Fibroblast of skin of right quadriceps (primary cell): ENCODE measurements at places on chromosomes 13 and 19.
A peak's percentile ranks its signal among the peaks of the same experiment; 100 is the strongest.

DNA sequence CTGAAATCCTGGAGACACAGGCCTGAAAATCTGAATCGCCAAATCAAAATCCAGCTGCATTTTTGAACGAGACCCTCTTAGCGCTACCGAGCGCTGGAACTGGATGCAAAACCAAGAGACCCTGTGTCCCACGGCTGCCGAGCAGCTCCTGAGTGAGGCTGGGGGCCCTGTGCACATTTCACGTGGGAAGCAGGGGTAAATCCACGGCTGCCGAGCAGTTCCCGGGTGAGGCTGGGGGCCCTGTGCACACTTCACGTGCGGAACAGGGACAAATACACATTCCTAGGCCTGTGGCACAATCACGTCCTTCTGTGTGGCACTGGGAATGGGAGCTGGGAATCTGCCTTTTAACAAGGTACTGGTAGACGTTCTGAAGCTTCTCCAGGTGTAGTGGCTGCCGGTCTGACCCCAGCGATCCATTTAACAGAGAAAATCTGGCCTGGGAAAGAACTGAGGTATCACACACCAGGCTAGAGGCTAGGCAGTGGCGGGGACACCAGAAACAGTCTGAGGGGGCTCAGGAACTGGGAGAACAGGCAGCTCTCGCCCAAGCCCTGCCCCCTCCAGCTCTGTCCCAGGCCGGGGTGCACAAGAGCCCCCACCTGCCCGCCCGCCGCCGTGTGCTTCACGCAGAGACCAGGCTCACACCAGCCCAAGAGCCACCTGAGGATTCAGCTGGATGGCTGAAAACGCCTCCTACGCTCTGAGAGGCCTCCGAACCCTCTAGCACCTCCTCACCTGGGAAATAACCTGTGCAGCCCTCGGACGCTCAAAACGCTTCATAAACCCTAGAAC is 11.0 kb upstream of the C2CD4C start:
- DNase-seq = no peak

- DNase-seq = no peak
These were observed 102.8 kb upstream of the SLC10A2 start for GRCh38 chr13:103168901-103169508.

- DNase-seq = peak; percentile 32
These were observed 38.7 kb upstream of the C1QTNF9 start for GRCh38 chr13:24270639-24271141.

DNA sequence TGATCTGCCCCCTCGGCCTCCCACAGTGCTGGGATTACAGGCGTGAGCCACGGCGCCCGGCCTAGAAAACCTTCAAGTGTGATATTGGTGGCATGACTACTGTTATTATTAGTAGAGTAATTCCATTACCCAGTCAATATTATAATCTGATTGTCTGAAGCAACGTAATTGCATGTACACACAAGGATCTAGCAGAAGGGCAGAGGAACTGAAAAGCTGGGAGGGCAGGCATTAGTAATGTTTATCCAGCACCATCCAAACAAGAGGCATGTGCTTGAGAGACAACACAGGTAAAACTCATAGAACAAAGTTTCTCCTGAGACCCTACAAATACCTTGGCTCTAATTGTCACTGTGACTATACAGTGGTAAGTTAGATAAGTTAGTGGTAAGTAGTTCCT is 56.2 kb upstream of the ITM2B start:
- no peak for DNase-seq

GRCh38 chr13:114130837-114131582 is 1.4 kb downstream of the RASA3 start:
- DNase-seq = peak; percentile 95

DNA sequence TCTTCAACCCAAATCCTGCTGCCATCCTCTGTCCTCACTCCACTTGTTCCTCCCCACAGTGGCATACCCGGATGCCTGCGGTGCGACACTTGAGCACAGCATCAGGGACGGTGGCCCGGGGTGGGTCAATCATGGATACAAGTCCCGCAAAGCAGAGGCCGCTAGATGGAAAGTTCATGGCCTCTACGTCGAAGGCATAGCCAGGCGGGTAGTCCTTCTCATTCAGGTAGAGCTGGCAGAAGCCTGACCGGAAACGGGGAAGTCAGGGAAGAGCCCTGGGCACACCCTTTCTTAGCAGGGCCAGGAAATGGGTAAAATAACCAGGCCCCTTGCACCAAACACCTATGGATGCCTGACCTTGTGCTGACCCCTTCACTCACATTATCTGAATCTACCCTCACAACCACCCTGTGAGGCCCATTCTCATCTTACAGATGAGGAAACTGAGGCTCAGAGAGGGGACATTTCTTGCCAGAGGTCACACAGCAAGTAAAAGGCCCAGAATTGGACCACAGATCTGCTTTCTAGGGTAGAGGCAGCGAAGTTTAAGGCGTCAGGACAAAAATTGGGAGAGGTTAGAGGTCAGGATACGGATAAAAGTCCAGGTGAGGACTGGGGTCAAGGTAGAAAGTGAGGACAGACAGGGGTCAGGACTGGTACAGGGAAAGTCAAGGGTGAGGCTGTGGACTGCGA is 6.5 kb downstream of the ATP4A start:
- no peak for DNase-seq

- no peak for DNase-seq
These were observed 752.7 kb upstream of the GPC6 start for GRCh38 chr13:92473765-92474475.

- DNase-seq = no peak
These were observed 52.1 kb downstream of the DPY19L3 start for GRCh38 chr19:32457571-32458158.

GRCh38 chr13:93104270-93104669 is 122.3 kb upstream of the GPC6 start:
- DNase-seq = no peak

GRCh38 chr19:10888421-10888866 is 17.1 kb downstream of the CARM1 start:
- no peak for DNase-seq

- peak; percentile 87 for DNase-seq
These were observed 5.6 kb downstream of the C5AR1 start for GRCh38 chr19:47315125-47315821.

DNA sequence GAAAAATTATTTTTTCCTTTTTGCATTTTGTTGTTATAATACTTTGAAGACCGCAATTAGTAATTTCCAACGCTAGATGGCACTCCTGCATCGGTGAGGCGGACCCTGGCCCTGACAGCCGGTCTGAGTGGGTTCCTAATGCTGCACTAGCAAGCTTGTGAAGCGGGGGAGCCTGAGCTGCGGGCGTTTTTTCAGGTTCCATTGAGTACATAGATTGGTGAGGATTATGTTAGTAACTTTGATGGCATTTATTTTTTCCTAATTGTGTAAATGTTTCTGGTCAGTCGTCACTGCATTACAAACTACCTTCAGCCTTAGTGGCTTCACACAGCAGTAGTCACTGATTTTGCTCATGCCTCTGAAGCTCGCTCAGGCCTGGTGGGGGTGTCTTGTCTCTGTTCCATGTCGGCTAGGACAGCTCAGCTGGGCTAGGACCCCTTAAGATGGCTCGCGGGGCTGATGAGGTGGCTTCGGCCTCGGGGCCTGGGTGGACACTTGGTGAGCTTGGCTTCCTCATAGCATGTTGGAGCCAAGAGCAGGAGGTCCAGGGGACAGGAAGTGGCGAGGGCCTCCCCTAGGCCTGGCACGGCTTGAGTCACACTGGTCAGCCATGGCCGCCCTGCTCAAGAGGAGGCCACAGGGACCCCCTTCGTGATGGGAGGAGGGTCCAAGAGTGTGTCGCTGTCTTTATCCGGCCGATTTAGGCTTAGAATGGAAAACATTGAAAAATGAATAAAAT is 25.0 kb downstream of the ERCC5 start:
- DNase-seq = peak; percentile 54

- no peak for DNase-seq
These were observed 2.1 kb downstream of the CSNK1G2 start for GRCh38 chr19:1942934-1943555.

- DNase-seq = no peak
These were observed 192.3 kb downstream of the TEX29 start for GRCh38 chr13:111512707-111513106.

DNA sequence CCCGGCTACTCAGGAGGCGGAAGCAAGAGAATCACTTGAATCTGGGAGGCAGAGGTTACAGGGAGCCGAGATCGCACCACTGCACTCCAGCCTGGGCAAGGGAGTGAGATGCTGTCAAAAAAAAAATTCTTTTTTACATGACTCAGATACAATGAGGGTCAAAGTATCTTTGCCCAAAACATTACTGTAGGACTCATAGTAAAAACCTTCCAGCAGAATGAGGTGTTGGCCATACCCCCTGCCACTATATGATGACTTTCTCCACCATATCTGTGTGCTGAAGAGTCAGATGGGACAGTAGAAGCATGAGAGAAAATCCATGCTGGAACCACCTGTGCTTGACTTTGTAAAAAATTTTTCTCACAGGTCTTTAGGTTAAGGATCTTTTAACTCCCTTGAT is 86.7 kb downstream of the COL4A2 start:
- DNase-seq = no peak

DNA sequence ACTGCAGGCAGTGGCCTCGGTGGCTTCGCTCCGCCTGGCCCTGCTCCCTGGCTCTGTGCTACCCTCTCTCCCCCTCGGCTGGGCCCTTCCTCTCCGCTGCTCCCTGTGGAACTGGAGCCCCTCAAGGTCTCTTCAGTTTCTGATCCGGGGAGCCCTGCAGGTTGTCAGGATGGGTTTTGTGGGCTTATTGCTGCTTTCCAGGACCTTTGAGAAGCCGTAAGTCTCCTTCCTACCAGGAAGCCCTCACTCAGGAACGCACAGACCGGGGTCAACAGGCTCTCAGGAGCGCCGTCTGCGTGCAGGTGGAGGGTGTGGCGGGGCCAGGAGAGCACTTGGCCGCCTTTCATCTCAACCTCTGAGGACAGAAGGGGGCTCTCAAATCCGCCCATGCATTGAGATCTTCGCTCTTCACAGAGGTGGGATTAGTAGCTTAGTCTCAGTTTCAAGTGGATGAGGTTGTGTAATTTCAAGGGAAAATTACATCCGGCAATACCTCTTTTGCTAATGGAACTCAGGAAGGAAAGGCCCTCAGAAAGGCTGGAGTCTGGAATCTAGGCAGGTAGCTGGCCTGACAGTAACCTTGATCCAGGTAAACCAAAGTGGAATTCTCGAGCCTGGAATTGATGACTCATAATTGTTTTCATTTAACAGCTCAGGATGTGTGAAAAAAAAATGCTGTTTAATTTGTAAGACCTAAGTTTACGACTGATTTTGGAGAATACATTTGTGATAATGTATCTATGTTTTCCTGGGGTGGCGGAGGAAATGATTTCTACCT is 102.0 kb downstream of the ATP11A start:
- no peak for DNase-seq

- peak; percentile 80 for DNase-seq
These were observed 564.1 kb downstream of the PCDH9 start for GRCh38 chr13:66665991-66666390.

GRCh38 chr13:101556676-101557123 is 104.2 kb downstream of the ITGBL1 start:
- peak; percentile 90 for DNase-seq

DNA sequence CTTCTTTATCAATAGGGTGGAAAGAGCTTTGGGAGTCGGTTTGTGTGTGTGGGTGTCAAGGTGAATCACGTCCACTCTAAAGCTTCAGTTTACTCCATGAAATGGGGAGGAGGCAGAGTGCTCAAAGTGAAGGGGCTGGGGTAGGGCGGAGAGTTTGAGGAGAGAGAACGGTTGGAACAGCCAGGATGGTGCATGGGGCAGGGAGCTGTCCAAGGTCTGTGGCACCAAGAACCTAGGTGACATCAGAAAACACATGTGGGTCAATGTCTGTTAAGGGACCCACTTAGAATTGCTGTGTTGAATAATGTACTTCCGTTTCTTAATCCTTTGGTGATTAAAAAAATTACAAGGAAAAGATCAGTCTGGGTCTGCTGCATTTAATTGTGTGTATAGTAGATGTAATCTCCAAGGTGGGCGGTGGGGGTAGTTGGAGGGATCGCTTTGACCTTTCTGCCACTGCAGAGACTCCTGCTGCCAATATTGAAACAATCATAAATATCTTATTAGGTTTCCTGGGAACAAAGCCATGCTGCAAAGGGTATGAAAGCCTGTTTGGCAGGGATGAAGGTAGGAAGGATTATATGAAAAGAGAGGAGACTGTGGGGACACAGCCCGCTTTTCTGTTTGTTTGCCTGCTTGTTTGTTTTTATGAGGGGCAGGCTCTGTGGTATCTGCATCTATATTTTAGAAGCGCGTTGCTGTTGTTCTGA is 122.3 kb downstream of the ATP8A2 start:
- DNase-seq = no peak

DNA sequence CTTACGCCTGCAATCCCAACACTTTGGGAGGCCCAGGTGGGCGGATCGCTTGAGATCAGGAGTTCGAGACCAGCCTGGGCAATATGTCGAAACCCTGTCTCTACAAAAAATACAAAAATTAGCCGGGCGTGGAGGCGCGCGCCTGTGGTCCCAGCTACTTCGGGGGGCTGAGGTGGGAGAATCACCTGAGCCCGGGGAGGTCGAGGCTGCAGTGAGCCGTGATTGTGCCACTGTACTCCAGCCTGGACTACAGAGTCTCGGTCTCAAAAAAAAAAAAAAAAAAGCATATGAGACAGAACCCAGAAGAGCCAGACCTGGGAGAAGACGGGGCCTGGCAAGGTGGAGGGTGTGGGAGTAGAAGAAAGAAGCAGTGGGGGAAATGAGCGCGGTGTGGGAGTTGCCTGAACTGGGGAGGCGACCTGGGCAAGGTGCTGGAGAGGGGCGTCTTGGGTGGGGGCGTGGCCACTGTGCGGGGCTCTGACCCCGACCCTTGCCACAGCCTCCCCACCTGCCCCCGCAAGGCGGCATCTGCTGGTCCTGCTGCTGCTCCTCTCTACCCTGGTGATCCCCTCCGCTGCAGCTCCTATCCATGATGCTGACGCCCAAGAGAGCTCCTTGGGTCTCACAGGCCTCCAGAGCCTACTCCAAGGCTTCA is 533 bp downstream of the DKKL1 start:
- no peak for DNase-seq

GRCh38 chr19:40612831-40613689 is 11.9 kb downstream of the LTBP4 start:
- DNase-seq = peak; percentile 37

GRCh38 chr19:45016388-45017314 is 15.4 kb downstream of the RELB start:
- peak; percentile 73 for DNase-seq

DNA sequence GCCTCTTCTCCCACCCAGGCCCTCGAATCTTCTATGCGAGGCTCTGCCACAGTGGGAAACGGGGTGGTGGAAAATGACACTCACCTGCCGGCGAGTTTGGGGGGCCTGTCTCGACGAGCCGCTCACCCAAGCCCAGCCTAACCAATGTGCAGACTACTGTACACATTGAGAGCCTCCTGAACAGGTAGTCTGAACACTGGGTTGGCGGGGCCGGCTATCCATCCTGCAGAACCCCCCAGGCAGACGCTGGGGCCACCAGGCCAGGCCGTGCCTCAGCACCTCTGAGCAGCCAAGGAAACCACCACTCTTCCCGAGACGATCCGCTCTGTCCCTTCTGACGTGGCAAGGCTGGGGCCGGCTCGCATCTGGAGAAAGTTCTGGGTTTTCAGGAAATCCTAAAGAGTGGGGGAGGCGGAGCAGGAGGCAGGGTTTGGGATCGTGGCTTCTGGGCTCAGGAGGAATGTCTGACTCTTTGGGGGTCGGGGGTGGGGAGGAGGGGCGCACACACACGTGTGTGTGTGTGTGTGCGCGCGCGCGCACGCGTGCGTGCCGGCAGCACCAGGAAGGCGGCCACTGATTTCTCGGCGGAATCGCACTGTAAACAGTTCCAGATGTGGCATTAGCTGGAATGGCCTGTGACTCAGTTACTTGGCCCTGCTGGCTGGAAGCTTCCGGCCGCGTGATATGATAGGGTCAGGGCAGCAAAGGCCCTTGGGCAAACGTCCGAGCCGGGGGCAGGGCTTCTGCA is 18.5 kb downstream of the TMED1 start:
- peak; percentile 99 for DNase-seq
